ENCODE measurements at places on chromosomes 12 and 14. TPM values are rescaled to one million over a fixed set of nuclear protein-coding genes. Genes with fewer than 3 reads are reported as not detected.

Gene TCL1B
- total RNA-seq, result not detected

Gene SERPINA10
- 2.6 TPM for total RNA-seq

Gene AQP6
- not detected for total RNA-seq

Gene LRRIQ1
- 13.1 TPM for total RNA-seq

Gene RAB2B
- 41.0 TPM for total RNA-seq

Gene SRRM4
- total RNA-seq, result 2.4 TPM

Gene TRPV4
- total RNA-seq, result 5.2 TPM

Gene ASB8
- 27.0 TPM for total RNA-seq

DNA sequence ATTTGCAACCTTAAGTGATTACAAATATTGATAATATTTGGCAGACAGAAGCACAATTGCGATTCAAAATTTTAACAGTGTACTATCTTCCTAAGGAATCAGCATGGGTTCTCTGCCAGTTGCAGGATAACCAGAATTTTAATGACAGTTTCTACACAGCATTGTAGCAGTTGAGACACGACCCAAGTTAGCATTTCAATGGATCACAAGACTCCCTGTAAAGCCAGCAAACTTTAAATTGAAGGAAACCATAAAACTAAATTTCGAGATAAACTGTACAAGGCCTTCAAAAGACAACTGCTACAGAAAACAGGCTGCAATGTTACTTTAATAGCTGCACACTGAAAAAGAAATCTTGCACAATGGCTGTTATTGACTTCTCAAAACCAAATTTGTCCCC is 154.9 kb downstream of the MED13L start:
- no peak for DNase-seq

DNA sequence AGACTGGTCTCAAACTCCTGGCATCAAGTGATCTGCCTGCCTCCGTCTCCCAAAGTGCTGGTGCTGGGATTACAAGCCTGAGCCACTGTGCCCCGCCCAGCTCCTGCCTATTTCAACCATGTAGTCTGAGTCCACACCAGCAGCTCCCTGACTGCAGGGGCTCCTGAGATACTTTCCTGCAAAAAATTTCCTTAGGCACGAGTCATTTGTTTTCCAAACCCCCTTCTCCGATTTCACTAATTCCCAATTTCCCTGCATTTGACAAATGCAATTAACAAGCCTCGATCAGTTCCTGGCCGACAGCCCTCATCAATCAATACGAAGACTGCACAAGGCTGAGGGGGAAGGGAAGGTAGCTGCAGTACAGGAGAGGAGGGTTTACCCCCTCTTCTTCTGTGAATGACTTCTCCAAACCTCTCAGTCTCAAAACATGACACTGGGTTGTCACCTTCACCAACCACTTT is 10.1 kb downstream of the PSMB5 start:
- DNase-seq, result no peak

- DNase-seq, result no peak
Measured at GRCh38 chr14:38964630-38965029, 138.4 kb downstream of the SEC23A start.

DNA sequence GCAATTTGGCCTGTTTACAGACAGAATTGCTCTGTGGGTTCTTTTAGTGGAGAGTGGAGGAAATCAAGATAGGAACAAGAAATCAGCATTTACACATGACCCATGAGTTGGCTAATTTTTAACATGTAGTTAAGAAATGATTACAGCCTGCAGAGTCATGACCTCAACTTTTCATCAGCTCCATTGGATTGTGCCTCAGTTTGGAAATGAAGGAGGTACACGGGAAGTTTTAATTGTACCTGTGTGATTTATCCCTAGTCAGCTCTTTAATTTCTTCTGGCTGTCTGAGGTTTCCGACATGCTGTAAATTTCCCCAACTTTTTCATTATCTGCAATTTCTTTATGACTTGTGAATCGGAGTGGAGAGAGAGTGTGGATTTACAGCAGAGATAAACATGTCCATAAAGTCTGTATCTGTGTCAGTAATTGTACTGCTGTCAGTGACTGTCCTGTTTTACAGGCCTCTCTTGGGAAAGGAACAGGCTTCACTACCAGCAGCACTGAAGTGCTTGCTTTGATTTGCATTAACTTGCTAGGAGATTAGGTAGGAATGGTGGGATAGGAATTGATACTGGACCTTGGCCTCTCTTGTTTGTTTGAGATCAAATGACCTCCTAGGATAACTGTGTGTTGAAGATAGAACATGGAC is 49.2 kb downstream of the LIN52 start:
- no peak for DNase-seq

DNA sequence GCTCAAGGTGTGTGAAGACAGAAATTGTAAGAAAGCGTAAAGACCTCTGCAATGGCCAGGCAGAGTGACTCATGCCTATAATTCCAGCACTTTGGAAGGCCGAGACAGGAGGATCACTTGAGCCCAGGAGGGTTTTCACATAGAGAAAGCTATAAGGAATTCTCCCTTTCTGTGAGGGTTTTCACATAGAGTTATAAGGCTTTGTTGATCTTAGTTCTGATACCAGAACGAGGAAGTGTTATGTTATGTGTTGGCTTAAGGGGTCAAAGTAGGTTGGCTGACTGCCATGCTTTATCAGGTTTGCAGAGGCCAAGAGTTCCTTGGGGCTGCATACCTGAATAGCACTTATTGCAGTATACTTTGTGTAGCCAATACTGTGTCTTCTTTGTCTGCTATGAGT is 139.1 kb downstream of the ERC1 start:
- no peak for DNase-seq

- peak; percentile 14 for DNase-seq
Measured at GRCh38 chr14:69606258-69607184, 4.9 kb upstream of the SUSD6 start.

GRCh38 chr12:5588591-5588990 is 156.7 kb downstream of the NTF3 start:
- no peak for DNase-seq

DNA sequence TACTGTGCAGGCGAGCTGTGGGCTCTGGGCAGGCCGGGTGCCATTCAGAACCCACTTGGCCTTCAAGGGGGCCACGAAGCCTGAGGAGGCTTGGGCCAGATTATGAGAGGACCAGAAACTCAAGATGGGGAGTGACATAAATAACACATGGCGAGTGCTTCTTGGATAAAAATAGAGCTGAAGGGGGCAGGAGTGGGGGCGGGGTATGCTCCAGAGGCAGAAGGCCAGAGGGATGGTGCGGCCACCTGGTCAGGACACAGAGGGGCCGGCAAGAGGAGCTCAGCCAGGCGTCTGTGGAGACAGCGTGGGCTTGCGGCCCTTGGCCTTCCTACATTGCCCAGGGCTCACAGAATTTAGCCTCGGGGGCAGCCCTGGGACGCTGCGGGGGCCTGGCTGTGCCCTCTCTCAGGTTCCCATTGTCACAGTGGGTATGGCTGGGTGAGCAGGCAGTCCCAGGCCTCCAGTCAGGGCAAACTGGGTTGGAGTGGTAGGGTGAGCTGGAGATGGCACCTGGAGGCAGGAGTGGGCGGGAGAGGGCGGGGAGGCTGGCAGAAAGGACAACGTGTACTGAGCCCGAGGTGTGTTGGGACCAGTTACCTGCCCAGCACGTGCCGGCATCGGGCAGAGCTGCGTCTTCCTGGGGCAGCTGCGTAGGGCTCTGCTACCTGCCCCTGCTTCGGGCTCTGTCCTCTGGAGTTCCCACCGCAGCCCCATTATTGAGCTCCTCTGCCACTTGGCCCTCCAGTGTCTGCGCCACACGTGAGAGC is 7.4 kb upstream of the SLC25A29 start:
- DNase-seq, result no peak

DNA sequence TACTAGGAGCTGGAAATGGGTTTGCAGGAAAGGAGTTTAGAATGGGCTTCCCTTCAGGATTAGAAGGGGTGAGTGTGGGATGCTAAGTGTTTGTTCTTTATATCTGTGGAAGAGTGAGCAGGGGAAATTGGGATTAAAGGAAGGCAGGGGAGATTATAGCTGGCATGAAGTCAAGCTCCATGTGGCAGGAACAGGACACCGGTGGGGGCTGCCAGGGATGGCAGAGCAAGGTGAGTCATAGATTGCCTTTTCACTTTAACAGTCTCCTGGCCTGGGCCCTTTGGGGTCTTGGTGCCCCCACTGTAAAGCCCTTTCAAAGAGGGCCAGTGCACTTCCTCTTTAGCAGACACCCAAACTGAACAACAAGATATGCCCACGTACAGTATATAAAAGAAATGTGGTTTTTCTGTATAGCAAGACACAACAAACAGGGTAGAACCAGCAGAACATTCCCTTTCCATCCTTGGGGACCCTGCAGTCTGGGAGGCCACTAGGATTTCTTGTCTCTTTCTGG is 23.1 kb upstream of the FBXO21 start:
- DNase-seq, result no peak

DNA sequence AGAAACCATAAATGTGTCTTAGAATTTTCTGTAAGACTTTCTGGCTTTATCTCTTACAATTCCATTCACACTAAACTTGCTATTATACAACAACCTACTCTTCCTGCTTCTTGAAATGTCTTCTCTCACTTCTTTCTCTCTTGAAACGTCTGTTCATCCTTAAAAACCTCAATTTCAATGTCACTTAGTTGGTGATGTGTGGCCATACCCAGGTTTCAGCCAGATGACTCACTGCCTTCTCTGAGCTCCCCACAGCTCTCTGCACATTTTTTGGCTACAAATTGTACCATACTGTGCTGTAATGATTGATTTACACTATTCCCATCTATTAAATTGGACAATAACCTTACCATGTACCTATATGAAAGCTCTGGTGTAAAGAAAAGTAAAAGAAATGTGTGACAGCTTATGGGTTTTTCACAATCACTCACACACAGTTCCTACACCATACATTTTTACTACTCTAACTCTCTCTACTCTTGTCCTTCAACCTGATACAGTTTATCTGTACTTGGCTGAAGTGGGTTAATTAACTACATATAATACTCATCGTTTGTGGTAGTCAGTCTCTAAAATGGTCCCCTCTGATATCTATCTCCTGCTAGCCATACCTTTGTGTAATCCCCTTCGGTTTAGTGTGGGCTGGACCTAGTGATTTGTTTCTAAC is 222.1 kb downstream of the NELL2 start:
- no peak for DNase-seq

- DNase-seq, result no peak
Measured at GRCh38 chr12:46858368-46858767, 32.6 kb upstream of the SLC38A4 start.

GRCh38 chr14:68281497-68281896 is 461.9 kb downstream of the RAD51B start:
- DNase-seq, result no peak

DNA sequence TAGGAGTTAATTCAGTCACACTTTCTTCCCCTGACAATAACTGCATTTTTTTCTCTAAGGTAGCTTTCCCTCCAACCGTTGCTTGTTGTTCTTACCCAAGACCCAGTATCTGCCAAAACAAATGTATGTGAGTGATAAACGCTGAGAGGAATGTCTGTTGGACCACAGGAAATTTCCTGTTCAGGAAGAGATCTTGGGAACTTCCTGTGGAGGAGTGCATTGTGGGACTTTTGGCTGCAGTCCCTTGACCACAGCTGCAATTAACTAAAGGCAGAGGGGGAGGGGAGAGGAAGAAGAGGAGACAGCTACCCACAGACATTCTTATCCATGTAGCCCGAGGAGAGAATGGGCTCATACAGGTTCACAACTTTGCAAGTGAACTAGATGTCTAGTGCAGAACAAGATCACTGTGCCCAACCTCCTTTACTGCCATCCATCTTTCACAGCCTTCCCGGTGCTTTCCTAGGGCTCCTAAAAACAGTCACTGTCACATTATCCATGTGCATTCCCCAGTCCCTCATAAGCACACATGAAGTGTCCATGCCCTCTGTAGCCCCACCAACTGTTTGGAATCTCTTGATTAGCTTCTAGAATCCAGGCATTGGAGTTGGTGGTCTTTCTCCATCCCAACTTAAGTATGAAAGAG is 149.5 kb downstream of the ETV6 start:
- DNase-seq, result no peak

DNA sequence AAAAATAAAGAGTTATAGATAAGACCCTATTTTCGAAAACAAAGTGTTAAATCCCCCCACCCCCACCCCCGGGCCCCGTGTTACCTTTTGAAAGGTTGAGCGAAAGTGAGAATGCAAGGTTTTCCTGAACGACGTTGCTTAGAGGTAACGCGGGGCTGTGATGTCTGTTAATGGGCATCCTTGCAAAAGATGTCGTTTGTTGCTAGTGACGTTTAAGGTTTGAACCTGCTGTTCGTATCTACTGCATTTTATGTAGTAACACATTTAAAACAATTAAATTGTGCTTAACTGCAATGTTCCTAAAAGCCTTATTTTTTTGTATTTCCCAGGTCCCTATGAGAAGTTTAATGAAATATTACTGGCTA is 1.2 kb downstream of the CPSF6 start:
- DNase-seq, result no peak

- DNase-seq, result no peak
Measured at GRCh38 chr12:39685854-39686657, 66.5 kb upstream of the ABCD2 start.

GRCh38 chr14:101619484-101619883 is 58.2 kb downstream of the DIO3 start:
- DNase-seq, result no peak

GRCh38 chr12:103138538-103138937 is 181.1 kb downstream of the ASCL1 start:
- no peak for DNase-seq

DNA sequence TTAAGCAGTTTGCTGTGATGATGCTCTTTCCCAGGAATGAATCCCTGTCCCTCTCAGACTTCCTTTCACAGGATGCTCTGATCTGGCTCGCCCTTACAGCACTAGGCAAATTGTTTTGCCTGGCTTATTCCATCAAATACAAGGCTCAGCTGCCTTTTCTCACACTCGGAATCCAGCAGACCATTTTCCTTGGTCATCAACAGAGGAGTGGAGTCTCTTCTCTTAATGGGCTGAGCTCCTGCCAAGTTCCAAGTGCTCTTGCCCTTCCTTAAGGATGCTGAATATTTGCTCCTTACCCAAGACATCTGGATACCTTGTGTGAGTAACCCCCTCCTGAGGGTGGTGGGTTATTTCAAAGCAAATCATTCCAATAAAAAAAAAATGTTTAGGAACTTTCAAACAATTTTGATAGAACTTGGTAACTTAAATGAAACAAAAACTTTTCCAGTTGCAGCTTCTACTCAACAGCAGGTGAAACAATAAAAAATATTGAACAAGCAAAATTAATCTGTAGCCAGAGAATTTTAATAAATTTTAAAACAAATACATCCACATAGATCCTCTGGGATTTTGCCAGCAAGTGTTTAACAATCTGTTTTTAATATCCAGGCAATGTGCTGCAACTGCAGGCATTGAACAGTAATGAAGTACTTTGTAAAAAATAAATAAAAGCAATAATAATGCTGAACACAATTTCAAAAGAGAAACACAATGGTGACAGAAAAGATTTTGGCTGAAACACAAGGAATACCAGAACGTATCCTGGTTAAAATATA is 264.0 kb upstream of the FAR2 start:
- no peak for DNase-seq

GRCh38 chr12:3171195-3171591 is 94.0 kb downstream of the TSPAN9 start:
- no peak for DNase-seq

DNA sequence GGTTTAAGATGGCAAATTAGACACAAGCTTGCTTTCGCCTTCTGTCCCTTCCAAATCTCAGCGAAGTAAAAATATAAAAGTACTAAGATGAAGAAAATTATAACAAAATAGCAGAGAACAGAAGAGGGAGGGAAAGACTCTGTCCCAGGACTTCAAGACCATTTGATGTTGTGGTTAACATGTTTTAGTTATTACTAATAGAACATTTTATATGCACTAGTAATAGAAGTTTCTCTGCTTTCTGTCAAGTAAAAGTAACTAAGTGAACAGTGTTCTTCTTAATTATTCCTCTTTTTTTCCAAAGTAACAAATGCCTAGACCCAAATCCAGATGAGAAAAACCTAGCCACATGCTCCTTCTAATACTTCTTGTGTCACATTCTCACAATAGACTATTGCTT is 85.1 kb upstream of the DAAM1 start:
- no peak for DNase-seq
